ENCODE measurements at places on chromosomes 12 and 14. TPM values are rescaled to one million over a fixed set of nuclear protein-coding genes. Genes with fewer than 3 reads are reported as not detected.
A peak's percentile ranks its signal among the peaks of the same experiment; 100 is the strongest.

DNA sequence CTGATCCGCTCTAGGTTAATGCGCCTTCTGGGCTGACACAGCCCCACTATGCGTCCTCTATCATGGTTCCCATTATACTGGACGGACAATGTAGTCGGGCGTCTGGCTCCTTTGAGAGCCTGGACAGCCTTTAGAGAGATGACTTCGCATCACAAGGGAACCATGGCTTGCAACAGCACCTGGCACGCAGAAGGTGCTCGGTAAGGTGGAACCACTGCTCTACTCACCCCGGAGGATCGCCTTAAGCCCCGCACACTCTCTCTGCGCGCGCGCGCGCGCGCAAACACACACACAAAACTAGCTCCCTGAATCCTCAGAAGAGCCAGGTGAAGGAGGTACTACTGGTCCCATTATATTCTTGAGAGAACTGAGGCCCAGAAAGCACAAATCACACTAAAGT lies 7.1 kb downstream of the MAP3K12 start:
- no peak for DNase-seq

- no peak for DNase-seq
Measured at GRCh38 chr12:106130474-106131113, 8.2 kb downstream of the NUAK1 start.

DNA sequence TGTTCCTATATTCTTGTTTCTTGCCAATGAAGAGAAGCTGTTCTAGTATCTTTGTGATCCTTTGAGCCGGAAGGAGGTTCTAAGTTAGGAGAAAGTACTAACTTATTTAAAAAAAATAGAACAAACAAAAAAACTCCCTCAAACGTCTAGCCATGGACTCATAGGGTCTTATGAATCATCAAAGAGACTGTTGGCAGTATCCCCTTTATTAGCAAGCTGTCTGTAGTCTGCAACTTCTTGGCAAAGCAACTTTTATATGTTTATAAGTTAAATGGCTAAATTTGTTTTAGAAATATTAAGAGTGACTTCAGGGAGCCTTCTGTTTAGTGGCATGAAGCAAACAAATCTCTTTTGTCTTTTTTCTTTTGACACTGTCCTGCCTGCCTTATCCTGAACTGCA lies 291.9 kb downstream of the FUT8 start:
- DNase-seq: no peak

- DNase-seq: no peak
Measured at GRCh38 chr12:70272510-70272909, 29.3 kb downstream of the CNOT2 start.

- no peak for DNase-seq
Measured at GRCh38 chr12:11823043-11823442, 173.6 kb downstream of the ETV6 start.

DNA sequence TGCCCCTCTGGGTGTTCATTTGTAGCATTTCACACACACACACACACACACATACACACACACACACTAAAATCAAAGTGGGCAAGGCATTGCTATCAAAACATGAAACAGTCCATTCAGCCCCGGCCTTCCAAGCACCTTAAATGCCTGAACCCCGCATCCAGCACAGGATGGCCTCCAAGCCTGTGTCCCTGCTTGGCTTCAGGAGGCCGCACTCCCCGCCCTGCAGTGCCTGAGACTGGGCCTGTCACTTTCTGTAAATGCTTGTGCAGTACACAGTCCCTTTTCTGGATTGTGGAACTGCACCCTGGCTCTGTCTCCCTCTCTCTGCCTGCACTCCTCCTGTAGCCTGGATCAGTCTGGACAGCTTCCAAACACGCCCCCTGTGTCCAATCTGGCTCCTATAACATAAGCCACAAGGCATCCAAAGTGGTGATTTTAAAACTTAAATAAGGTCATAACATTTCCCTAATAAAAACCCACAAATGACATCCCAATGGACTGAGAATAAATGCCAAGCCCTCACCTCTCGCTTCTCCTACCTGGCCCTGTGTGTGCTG lies 972.2 kb upstream of the TMEM132C start:
- DNase-seq: no peak

GRCh38 chr14:72975770-72976169 lies 49.5 kb downstream of the DCAF4 start:
- no peak for DNase-seq

DNA sequence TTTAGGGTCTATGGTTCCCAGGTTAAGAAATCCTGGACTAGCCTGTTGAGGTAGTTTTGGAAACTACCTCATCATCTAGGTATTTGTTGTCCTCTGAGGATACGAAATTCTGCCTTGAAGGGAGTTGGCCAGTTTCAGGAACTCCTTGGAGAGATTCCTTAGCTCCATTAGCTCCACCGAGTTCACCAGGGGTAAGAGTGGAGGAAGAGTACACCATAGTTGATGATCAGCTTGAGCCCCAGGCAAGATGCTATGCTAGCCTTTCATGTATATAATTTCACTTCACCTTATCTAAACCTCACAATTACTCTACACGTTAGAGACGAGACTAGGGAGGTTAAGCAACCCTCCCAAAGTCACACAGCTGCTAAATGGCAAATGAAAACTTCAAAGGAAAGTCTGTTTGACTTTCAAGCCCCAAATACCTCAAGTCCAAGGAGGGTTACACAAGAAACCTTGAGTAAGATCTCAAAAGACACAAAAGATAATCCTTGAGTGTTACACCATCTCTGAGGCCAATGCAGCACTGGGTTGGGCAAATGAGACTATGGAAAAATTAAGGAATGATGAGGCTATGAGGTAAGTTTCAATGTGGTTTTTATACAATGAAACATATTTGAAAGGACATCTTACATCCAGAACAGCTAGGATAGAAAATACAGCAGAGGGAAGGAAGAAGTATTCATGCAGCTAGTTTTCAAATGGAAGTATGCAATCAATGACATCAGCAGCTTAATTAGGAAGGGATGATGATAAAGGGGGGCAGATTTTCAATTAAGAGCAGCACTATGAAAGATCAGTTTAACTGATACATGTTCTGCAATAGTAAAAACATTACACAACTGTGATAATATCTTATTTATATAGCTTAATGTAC lies 97.2 kb upstream of the KRAS start:
- DNase-seq: no peak

- DNase-seq: no peak
Measured at GRCh38 chr14:103656031-103656755, 27.2 kb downstream of the KLC1 start.

DNA sequence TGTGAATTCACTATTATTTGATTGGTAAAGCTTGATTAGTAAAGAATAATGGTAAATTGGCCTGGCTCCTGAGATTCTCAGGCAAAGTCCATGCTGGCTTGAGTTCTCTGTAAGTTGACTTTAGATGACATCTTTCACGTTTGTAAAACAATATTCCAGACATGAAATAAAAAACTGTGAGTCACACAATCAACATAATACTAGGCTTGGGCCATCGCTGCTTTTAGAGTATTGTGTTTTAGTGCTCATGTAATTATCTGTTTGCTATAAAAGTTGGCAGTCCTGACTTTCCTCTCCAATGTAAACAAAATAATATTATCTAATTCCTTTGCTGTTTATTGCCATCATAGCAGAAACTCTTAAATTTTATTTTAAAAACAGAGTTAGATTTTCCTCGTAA lies 3.9 kb upstream of the TBC1D30 start:
- DNase-seq: no peak

DNA sequence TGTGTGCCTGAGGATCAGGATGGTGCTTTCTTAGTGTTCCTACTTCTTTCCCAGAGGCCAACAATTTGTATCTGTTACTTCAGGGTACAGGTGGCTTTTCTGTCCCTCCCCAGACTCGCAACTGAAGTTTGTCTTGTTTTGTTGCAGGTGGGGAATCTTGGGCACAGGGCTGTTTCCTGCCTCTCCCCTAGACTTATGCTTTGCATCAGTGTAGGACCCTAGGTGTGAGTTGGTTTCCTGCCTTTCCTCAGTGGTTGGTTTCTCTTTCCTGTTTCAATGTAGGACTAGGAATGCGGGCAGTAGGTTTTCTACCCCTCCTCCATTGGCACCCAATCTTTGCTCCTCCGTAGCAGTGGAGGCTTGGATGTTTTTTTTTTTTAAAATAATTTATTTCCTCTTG lies 87.0 kb downstream of the TRMT5 start:
- no peak for DNase-seq

DNA sequence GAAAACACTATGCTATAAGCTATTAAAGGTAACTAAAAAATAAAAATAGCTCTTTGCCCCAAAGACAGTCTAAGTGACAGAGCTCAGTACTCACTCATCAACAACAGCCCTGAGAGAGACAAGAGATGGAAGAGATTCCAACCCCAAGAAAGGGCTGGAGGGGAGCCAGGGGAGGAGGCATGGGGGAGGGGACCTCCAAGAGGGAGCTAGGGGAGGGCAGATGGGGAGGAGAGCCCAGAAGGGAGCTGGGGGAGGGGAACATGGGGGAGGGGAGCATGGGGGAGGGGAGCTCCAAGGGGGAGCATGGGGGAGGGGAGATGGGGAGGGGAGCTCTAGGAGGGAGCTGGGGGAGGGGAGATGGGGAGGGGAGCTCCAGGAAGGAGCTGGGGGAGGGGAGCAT lies 7.7 kb downstream of the SSH1 start:
- DNase-seq: no peak

GRCh38 chr14:52131640-52132320 lies 62.9 kb upstream of the NID2 start:
- peak; percentile 77 for DNase-seq

DNA sequence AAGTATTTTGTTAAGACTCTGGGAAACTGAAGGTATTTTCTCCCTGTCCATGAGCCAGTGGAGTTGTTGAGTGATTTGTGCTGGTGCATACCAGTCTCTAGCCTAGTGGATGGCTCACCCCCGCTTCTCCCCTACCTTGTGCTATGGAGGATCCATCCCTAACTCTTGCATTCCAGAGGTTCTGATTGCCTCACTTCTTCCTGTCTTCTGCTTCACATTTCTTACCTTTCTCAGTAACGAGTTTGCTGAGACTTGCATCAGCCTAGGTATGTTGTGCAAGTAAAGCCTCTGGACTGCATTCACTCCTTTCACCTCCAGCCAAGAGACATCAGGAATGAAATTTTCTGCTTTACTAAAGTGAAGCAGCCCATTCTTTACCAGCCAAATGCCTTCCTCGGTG lies 391.6 kb downstream of the ZFP36L1 start:
- DNase-seq: no peak

GRCh38 chr12:2583091-2583497 lies 211.7 kb upstream of the FKBP4 start:
- no peak for DNase-seq

GRCh38 chr14:104353221-104353920 lies 215.0 kb downstream of the KIF26A start:
- DNase-seq: no peak

DNA sequence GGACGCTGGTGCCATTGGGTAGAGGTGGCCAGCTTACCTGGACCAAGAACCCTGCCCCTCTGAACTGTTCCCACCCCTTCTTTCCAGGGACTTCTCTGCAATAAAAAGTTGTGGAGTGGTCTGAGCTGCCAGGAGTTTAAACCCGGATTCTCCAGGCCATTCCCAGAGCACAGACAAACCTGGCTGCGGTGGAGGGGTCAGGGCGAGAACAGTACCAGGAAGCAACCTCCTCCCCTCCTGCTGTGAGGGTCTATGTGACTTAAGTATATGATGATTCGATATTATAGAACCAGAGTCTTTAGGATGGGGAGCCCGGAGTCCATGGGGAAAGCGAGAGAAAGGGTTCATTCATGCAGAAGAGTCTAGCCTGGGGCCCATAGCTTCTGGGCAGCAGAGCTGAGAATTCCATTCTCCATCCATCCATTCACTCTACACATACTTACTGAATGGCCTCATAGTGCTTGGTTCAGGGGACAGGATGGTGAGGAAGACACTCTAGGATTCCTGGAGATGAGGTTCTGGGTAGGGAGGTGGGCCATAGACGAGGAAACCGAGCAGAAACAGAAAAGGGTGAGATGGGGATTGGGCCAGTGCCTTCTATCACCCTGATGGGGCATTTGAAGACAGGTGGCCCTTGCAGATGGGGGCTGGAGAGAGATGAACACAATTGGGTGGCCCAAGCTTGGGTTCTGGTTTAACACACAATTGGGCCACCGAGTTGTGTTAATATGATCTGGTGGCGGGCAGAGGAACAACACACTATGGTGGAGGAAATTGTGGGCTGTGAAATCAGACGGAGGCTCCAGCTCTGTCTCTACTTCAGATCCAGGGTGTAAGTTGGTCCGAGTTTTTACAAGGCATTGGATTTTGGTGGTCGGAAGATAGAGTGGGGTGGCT lies 5.2 kb downstream of the KRT86 start:
- DNase-seq: peak; percentile 64

DNA sequence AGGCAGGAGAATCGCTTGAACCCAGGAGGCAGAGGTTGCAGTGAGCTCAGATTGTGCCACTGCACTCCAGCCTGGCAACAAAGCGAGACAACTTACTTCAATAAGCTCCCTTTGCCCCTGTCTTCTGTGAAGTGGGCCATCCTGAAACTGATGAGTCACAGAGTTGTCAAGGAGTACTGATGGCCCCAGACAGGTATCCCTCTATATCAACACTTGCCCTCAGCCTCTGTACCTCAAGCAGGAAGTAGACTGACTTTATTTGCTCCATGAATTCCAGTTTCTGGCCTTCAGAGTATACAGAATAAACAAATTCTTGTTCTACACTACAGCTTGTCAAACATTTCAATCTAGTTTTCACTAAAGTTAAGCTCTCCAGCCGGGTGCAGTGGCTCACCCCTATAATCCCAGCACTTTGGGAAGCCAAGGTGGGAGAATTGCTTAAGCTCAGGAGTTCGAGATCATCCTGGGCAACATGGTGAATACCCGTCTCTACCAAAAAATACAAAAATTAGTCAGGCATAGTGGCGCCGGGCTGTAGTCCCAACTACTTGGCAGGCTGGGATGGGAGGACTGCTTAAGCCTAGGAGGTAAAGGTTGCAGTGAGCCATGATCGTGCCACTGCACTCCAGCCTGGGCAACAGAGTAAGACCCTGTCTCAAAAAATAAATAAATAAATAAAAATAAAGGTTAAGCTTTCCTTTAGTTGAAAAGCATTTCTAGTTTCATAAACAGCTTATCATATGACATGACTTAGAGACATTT lies 16.4 kb upstream of the LRP10 start:
- DNase-seq: no peak

GRCh38 chr14:22311636-22312035 lies 277.4 kb downstream of the DAD1 start:
- no peak for DNase-seq

GALNT8 gene
- total RNA-seq: 0.55 TPM

GCN1 gene
- total RNA-seq: 78.4 TPM

AGAP2 gene
- under 0.01 TPM for total RNA-seq

CACNB3 gene
- 24.5 TPM for total RNA-seq

GPR132 gene
- 1.9 TPM for total RNA-seq

SMCO2 gene
- 0.58 TPM for total RNA-seq

OTOGL gene
- 0.14 TPM for total RNA-seq

PTHLH gene
- total RNA-seq: 2.7 TPM

KCNMB4 gene
- 1.6 TPM for total RNA-seq

SAMD15 gene
- total RNA-seq: 1.9 TPM

GLIPR1L1 gene
- total RNA-seq: not detected

DBX2 gene
- not detected for total RNA-seq

MIP gene
- total RNA-seq: not detected

Data from kidney epithelial cell (primary cell).